H4 (cell line): ENCODE measurements at places on chromosomes 7 and 10. TPM values are rescaled to one million over a fixed set of nuclear protein-coding genes. Genes with fewer than 3 reads are reported as not detected.

DNA sequence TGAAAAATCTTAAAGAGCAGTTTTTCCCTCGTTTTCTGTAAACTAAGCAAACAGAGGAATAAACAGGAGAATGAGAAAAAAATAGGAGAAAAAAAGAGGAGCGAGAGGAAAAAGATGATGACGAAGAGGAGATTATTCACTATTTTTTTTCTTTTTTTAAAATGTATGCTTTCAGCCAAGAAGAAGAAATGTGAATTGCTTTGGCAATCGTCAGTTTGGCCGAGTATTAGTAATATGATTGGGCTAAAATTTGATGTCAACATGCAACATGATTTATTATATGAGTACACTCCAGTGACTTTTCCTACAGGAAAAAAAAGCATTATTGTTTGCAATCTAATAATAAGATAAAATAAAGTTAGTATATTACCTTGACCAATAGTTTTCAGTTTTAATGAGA is 26.3 kb downstream of the VWDE start:
- DNase-seq = no peak

DNA sequence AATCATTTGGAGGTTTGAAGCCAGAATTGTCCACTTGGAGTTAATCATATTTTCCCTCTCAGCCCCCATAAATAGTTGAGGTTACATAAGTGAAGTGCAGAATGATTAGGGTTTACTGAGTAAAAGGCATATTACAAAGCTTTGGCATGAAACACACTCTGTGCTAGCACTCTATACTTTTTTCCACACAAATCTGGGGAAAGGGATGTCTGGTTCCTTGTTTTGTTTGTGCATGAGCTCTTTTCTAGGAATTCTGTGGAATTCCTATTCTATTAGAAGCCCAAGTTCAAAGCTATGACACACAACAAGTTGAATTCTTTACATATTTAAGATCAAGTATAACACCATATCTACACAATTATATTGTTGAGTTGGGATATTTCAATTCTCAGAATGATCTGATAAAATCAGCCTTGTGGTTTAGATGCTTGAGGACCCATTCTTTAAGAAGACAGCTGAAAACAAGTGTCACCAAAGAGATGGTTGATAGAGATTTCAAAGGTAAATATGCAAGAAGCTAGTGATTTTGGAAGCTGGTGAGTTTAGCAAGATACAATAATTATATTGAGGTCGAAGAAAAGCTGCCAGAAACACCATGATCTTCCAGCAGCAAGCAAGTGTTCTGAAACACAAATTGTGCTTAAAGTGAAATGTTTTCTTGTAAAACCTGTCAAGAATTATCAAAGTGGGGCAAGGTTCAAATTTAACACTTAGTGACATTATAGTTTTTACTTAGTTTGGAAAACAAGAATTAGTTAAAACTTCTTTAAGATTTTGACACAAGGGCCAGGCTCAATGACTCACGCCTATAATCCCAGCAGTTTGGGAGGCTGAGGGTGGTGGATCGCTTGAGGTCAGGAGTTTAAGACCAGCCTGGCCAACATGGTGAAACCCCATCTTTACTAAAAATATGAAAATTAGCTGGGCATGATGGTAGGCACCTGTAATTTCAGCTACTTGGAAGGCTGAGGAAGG is 122.6 kb downstream of the INHBA start:
- peak; percentile 62 for DNase-seq

GPR37 gene
- total RNA-seq = 0.95 and 2.1 TPM in 2 replicates

AKR1E2 gene
- total RNA-seq = not detected in 2 replicates

GRCh38 chr7:128837521-128837921 is 7.3 kb downstream of the FLNC start:
- DNase-seq = no peak

DNA sequence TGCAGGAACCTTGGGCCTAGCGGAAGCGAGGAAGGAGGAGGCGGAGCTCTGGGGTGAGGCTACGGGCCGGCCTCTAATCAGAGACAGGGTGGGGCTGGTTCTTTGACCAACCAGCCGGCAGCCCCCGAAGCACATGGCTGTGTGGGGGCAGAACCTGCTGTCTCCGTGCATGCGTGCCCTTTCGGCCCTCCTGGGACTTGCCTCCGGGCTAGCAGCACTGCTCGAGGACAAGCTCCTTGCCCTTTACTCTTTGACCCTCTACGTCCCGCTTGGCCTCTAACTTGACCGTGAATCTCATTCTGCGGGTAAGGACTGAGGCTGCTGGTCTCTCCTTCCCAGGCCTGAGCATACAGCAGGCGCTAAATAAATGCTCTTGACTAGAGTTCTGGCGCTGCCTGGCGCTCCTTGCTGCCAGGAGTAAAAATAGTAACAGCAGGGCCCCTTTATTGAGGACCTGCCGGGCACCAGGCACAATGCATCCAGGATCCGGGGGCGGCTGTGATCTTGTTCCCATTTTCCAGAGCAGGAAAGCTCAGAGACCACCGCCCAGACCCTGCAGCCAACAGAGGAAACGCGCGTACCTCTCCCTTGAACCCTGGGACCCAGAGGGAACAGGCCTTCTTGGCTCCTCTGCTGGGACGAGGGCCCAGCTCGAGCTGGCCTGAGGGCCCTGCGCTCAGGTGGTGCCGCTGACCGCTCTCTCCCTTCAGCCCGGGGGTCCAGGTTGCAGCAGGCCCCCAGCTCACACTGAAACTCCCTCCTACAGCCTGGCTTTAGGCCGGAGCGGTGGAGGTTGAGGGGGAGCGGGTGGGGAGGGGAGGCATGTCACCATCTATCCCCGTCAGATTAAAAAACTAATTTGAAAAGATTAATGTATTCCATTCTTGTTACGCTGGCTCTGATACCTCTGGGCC is 2.7 kb upstream of the COMTD1 start:
- no peak for DNase-seq

DNA sequence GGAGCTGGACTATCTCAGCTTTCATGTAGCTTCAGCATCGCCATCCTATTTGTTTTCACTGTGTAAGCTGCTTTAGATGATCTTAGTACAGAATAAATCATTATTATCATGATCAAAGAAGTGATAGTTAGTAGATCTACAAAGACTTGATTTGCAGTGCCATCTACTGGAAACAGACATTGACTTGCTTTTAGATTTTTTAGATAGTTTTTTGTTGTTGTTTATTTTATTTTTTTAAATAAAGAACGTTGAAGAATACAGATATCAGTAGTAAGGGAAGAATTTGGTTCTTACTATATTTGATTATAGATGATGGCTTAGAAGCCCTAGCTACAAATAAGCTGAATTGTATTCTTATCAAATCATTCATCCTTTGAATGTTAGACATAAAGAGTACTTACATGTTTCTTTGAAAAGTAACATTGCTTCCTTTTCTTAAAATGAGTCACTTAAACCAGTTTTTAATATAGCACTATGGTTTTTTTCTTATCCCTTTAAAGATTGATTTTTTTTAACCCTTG is 6.3 kb upstream of the SFMBT2 start:
- DNase-seq = peak; percentile 13

DNA sequence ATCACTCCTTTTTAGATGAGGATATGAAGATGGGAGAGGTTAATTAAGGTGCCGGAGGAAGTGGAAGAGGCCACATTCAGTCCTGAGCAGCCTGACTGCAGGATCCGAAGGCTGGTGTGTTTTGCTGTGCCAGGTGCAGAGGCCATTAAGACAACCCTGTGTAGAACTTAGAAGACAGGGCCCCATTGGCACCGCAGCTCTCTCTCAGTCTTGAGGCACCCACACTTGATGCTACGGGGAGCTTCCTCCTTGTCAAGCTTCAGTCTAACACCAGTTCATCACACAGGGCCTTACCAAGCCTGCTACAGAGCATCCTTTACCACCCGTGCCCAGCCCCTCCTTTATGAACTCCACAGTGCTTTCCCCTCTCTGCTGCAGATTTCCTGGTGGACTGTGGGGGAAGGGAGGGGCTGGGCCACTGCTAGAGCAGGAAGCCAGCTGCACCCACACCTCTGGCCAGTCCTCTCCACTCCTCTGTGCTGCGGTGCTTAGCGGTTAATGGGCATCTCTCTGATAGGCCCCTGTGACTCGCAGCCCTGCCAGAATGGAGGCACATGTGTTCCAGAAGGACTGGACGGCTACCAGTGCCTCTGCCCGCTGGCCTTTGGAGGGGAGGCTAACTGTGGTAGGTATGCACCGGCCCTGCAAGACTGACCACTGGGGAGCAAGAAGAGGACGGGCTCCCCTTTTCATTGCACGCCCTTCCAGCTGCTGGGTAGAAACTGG is 45.5 kb downstream of the VWA2 start:
- no peak for DNase-seq

BAMBI gene
- 51.3 and 58.9 TPM in 2 replicates for total RNA-seq

GRCh38 chr10:36119455-36119854 is 477.4 kb upstream of the FZD8 start:
- no peak for DNase-seq

DNA sequence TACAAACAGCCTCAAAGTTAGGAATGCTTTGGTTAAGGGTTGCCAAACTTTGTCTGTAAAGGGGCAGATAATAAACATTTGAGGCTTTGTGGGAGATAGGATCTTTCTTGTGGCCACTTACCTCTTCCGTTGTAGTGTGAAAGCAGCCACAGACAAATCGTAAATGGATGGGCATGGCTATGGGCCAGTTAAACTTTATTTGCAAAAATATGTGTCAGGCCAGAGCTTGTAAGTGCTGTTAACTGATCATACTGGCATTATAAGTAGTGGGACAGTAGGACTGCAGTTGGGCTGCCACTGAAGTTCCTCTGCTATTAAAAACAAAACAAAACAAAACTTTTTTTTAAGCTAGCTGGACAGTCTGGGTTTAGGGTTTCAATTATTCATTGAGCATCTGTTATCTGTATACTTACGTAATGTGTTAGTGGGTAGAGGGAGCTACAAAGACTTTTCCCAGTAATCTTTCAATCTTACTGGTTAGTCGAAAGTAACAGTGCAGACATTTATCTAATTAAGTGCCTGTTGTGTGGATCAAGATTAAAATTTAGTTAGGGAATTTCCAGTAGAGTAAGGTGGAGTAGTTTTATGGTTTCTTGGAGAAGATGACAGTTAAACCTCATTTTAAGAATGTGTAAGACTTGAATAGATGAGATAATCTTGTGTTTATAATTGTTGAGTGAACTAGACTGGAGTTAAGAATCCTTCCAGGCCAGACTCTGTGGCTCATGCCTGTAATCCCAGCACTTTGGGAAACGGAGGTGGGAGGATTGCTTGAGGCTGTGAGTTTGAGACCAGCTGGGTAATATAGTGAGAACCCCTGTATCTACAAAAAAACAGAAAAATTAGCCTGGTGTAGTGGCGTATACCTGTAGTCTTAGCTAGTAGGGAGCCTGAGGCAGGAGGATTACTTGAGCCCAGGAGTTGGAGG is 100.1 kb downstream of the BTRC start:
- peak; percentile 69 for DNase-seq

TMEM270 gene
- total RNA-seq = 0.21 TPM in 1 of 2 replicates, not detected in the other

DNA sequence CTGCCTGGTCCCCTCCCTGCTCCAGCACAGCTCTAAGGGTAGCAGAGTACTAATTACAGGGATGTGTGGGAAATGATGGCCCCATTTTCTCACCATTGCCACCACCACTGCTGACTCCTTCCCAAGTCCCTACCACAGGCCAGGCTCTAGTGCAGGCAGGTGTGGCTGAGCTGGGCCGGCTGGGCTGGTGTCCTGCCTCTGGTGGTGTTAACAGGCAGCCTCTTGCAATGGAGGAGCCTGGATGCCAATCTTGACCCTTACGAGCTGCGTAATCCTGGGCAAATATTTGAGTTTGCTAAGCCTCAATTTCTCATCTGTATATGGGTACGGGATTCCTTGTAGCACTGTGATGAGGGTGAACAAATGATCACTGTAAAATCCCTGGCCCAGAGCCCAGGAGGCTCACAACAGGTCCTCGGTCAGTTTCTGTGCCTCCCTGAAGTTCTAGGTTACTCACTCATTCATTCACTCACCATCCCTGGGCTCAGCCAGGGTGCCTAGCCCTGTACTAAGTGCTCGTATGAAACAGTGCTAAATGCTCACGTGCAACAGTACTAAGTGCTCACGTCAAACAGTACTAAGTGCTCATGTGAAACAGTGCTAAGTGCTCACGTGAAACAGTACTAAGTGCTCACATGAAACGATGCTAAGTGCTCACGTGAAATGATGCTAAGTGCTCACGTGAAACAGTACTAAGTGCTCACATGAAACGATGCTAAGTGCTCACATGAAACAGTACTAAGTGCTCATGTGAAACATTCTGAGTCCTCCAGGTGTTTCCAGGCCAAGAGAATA is 2.3 kb upstream of the FZD9 start:
- DNase-seq = no peak

STEAP1B gene
- total RNA-seq = 1.0 and 1.1 TPM in 2 replicates

DNA sequence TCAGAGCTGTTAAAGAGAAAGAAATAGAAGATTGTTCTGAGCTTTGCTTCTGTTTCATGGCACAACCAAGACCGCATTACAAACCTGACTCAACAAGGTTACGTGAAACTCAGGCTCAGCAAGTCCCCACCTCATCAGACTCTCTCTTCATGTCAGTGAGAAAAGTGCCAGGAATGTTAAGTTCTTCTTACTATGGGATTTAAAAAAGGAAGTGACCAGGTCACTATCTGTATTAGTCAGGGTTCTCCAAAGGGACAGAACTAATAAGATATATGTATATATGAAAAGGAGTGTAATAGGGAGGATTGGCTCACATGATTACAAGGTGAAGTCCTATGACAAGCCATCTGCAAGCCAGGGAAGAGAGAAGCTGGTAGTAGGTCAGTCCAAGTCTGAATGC is 25.4 kb upstream of the PAPSS2 start:
- no peak for DNase-seq

SPDYE1 gene
- total RNA-seq = not detected in 2 replicates

CAV2 gene
- total RNA-seq = 59.4 and 67.2 TPM in 2 replicates

DNA sequence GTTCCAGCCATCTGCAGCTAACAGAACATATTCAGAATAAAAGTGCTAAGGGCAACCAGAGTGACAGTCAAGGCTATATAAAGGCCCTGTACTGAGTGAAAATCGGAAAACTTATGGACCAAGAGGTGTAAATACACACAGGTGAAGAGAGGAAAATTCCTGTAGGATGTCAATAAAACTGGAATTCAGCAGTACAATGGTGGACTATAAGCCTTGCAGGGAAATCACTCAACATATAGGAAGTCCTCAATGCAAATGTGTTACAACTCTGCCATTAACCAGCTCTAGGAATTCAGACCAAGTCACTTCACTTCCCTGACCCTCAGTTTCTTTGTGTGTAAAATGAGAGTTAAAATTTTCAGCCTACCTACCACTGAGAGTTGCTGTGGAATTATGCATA is 7.7 kb downstream of the USP6NL start:
- no peak for DNase-seq

DNA sequence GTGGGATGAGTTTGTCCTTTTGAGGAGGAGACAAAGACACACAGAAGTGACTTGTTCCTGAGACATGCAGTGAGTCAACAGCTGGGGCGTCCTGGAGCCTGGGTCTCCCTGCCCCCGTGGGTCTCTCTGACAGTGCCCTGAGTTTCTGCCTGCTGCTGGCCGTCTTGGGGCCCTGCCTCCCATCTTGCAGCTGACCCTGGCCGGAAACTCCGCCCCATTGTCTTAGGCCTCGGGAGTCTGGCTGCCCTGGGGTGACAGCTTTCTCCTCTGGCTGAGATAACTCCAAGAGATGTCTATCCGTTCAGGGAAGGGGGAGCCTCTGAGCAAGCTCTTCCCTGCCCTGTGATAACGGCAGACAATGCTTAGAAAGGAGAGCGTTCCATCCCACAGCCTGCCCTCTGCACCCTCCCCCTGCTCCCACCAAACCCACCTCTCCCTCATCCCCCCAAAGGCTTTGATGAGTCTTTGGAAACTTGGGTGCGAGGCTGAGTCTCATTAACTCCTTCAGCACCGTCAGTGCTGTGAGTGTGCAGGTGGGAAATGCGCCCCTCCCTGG is 69.5 kb upstream of the PODXL start:
- DNase-seq = no peak
